Left forelimb (tissue), 1 donor: ENCODE measurements at places on chromosomes 12 and 14.

- DNase-seq: no peak
Measured at GRCh38 chr14:102903248-102903888, 19.1 kb upstream of the AMN start.

DNA sequence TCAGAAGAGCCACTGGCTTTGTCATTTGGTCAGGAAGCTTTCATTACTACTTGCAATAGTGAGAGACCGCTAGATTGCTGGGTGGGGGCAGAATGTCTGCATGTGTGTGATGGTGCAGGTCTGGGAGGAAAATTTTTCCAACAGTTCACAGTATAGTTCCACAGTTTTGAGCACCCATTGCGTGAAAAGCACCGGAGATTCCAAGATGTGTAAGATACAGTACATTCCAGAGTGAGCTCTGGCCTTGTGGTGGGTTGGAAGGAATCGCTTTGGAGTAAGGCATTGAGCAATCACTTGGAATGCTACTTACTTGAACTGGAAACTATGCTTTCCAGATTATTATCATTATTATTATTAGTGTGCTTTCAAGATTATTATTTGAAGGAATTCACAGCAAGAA, 47.6 kb upstream of the FRMD6 start:
- no peak for DNase-seq

GRCh38 chr12:14769466-14769968, 33.8 kb downstream of the WBP11 start:
- no peak for DNase-seq

- no peak for DNase-seq
Measured at GRCh38 chr14:103692871-103693270, 22.4 kb downstream of the XRCC3 start.

- DNase-seq: no peak
Measured at GRCh38 chr12:115946867-115947695, 330.4 kb downstream of the MED13L start.

DNA sequence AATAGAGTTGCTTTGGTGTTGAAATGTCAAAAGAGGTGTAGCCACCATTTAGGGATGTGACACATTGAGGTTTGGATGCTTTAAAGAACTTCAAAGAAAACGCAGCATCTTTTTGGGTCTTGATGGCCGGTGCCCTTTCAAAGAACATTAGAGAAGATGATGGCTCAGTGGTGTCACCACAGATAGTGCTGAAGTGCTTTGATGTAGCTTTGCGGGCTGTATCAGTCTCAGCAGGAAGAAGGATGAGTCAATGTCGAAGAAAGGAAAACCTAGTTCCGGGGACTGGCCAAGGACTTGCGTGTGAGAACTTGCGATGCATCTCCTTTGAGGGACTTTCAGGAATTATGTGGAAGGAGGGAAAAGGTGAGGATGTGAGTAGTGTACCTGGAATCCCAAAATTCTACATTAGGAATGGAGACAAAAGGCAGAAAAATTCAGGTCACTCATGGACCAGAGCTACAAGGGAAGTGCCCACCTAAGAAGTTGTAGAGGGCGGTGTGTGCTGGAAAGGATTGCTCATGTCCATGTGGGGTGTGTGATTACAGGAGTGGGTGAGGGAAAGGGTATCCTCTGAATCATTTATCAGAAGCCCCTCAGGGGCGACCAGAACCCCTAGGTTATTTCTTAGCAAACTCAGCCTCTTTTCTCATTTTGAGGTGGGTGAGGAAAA, 39.7 kb upstream of the GZMB start:
- DNase-seq: no peak

GRCh38 chr14:36069535-36069900, 107.0 kb downstream of the PTCSC3 start:
- DNase-seq: no peak
